ENCODE measurements at places on chromosomes 12 and 14.

GRCh38 chr12:116127859-116128258, 149.6 kb downstream of the MED13L start:
- no peak for DNase-seq

- DNase-seq: no peak
Observed at GRCh38 chr14:71698027-71698426, 234.2 kb upstream of the RGS6 start.

DNA sequence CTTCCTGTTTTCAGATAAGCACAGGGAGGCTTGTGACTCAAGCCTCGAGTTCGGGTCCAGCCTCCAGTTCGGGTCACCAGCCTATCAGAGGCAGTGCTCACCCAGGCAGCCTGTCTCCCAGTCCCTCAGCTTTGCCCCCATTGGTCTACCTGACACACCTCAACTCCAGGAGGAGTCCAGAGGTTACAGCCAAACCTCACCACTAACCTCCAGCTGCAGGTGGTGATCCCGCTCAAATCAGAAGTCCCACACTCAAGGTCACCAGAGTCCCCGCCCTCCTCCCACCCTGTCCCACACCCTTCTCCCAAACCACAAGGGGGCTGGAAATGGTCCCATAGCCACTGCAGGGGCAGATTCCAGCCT, 42.1 kb downstream of the KDM2B start:
- DNase-seq: no peak

GRCh38 chr12:109695961-109696461, 17.6 kb upstream of the FAM222A start:
- peak; percentile 61 for DNase-seq

- no peak for DNase-seq
Observed at GRCh38 chr12:53561590-53561953, 54.3 kb upstream of the NPFF start.

- DNase-seq: peak; percentile 30
Observed at GRCh38 chr14:64444984-64445845, 20.1 kb upstream of the AKAP5 start.

DNA sequence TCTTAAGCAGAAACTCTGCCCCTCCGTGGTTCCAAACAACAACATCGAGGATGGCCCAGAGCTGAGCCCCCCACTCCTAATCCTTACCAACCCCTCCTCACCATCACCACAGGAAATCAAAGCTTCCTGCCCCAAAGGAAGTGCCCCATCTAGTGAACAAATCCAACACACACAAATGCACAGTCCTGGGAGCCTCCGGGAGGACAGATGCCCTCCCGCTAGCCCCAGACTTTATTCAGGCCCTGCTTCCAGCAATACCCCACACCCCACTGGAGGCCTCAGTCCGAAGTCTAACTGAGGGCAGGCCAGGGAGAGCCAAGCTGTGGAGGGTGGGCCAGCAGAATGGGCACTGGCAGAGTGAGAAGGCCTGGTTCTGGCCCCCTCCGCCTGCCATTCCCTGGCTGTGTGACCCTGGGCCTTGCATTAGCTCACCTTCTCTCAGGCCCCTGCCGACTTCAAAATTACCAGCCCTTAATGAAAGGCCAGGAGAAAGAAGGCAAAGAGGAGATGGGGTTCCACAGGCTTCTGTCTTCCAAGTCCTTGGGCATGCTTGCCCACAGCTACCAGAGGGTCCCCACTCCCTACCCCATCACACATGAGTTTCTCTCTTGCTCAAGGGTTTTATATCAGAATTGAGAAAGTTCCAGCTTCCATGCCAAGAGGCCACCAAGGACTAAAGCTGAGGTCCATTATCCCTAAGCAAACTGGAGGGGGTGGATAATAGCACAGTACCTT, 2.3 kb downstream of the HDAC7 start:
- no peak for DNase-seq

GRCh38 chr14:35929186-35929585, 103.0 kb downstream of the BRMS1L start:
- DNase-seq: no peak

DNA sequence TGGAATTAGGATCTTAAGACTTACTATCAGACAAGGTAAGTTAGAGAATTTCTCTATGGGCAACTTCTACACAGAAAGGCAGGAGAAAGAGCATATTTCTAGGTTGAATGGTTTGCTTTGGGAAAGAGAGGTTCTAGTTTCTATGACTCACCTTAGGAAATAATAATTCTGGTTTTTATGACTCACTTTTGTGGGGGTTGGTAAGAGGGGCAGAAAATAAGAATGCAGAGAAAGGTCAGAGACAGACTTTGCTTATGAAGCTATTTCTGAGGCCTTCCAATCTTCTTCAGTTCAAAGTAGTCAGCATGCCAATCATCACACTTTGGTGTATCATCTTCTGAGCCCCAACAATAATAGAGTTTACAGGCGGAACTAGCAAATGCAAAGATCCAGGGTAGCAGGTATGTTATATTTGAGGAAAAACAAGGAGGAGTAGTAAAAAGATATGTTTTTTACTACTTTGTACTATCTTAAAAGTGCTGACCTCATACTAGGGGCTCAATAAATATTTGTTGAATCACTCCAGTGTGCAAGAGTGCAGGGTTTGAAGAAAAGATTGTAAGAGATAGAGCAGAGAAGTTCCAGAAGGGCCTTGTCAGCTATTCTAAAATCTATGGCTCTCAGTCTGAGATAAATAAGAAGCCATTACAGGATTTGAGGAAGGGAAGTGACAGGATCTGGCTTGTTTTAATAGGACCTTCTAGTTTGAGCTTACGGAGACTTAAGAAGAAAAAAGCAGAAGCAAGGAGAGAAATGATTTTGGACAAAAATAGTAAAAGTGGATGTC, 56.7 kb upstream of the LRFN5 start:
- no peak for DNase-seq

GRCh38 chr12:54352891-54353874, 11.1 kb downstream of the GPR84 start:
- DNase-seq: peak; percentile 62

- DNase-seq: no peak
Observed at GRCh38 chr14:95189367-95190132, 32.2 kb upstream of the DICER1 start.

GRCh38 chr12:77746096-77746495, 84.6 kb upstream of the NAV3 start:
- no peak for DNase-seq
